Activated CD8-positive, alpha-beta T cell treated with anti-CD3 and anti-CD28 coated beads, Interleukin-2, amount 10 ng/mL, durations not matched to agents 7 days and 5 days (primary cell): ENCODE measurements at places on chromosomes 5 and 9.

DNA sequence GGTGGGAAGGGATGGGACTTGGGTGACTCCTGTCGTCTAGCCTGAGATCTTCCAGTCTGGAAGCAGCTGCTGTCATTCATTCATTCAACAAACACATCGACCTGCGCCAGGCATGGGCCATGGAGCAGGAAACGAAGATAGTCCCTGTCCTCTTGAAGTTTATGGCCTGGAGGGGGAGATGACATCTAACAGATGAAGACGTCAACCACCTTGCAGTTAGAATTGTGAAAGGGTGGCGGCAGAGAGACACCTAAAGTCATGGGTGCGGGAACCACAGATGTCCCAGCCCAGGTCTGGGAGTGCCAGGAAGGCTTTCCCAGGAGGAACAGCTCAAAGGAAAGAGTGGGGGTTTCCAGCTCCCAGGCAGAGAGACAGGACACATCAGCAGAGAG, 21.0 kb upstream of the IER5L start:
- DNase-seq = no peak

DNA sequence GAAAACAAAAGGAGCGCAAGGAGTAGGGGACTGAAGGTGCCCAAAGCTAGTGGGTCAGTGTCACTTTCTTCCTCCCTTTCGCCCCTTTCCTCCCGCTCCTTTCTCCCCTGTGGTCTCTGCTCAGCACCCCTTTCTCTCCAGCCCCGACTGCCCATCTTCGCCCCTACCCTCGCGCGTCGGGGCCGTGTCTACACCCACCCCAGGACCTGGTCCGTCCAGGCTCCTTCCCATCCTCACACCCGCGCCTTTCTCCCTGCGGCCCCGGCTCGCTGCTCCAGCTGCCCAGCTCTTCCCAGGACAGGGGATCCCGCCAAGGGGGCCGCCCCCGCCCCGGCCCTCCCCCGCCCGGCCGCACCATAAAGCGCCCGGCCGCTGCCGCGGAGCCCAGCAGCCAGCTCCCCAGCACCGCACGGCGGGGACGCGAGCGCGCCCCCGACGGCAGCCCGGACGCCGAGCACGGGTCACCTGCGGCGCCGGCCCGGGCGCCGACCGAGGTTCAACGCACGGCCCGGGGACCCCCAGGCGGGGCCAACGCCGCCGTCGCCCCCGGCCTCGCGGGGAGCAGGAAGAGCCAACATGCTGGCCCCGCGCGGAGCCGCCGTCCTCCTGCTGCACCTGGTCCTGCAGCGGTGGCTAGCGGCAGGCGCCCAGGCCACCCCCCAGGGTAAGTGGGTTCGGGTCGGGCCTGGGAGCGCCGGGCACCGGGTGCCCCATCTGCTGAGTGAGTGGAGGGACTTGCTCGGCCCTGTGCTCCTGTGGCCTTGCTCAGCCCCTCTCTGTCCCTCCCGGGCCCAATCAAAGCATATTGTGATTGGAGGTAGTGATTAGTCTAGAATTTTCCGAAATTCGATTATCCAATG, at the start of gene THBS4:
THBS4 (plus strand) TSS at position 387 of the 860 bp plus-strand sequence; CDS start at position 577, 190 bp downstream.
- DNase-seq = no peak

DNA sequence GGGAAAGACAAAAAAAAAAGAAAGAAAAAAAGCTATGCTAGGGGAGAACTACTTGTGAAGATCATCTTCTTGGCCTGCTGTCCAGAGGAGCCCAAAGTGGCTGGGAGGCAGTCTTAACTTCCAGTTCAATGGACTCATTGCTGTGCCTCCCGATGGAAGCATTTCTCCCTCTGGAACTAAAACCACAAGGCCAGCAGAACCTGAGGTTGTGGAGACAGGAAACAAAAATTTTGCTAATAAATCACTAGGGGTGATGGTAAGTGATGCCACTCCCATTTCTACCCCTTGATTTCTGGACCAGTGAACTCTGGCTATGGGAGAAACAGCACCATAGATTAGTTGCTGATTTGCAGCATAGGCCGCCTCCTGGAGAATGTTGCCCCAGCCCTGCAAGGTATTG, 123.4 kb upstream of the NFIL3 start:
- DNase-seq = no peak

DNA sequence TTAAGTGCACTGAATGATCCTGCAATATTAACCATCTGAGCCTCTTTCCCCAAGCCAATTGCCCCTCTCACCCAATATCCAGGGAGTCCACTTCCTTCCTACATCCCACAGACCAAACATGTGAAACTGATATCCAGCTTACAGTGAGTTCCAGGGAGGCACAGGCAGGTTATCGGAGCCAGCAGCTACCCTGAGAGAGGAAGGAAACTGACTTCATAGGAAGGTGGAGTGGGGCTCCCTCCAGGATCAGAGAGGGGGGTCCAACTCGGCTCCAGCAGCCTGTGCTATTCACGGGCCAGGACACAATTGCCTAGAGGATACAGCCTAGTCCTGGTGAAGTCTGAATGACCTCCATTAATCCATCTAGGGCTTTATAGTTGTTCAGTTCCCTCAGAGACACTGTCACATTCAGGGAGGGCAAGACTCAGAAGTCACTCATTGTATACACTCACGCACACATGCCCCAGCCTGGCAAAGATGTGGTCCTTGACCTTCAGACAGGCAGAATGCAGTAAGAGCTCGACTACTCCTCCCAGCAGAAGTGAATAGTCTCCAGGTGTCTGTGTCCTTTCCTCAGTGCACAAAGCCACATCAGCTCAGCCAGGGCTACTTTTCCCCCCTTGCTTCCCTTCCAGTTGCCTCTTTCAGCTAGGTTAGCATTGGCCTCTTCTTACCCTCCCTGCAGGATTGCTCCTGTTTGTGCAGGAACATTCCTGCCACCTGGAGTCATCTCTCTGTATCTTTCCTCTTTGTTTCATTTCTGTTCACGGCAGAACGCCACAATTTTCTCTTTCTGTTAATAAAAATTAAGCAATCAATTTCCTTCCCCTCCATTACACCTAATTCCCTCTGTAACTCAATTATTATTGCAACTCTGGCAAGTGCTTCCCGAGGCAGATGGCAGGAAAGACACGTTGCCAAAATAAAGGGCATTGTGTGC, 501.7 kb downstream of the ARHGEF28 start:
- DNase-seq = no peak

- no peak for DNase-seq
Observed at GRCh38 chr5:89582768-89583339, 699.9 kb upstream of the MEF2C start.

- DNase-seq = no peak
Observed at GRCh38 chr9:95092262-95093072, 225.0 kb downstream of the FANCC start.

DNA sequence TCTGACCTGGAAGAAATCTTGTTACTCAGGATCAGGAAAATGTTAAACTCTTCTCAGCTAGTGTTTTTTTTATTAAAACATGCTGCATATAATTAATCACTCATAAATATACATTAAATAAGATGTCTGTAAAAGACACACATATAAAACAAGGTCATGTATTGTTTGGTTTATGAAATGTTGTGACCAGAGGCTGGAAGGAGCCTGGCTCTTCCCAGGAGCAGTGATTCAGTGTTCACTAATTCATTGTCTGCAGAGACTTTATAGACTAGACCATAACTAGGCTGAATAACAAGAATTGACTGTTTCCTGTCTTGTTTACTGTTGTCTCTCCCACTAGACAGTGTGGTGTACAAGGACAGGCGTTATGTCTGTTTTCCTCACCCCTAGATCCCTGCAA, 49.1 kb upstream of the ANKRD55 start:
- DNase-seq = no peak

DNA sequence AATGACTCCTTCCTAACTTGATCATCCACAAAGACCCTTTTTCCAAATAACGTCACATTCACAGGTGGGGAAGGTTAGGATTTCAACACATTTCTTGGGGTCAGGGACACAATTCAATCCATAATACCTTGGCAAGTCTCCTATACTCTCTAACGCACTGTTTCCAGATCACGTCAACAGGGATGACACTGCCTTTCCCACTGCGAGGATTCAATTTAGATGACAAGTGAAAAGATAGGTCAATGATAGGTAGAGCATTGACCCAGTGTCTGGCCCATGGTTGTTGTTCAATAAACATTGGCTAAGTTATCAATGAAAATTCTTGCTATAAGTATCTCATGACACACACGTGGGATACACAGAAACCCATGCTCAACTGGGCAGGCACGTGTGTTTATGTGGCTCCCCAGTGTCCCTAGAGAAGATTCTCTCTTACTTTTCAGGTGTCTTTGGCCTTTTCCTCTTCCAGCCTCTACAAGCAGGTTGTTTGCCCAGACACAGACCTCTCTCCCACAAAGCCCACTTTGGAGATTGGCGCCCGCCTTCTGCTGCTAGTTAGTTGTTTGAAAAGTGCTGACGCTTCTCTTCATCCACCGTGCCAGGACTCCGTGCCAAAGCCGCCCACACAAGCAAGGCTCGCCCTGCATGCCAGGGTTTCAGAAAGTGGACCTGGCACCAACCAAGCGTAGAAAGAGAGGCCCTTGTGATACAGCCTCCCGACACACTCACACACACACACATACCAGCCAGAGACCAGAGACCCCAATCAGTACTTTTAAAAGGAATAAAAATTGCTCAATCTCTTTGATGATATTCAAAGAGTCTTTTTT, 594.5 kb downstream of the BNC2 start:
- no peak for DNase-seq

- no peak for DNase-seq
Observed at GRCh38 chr5:32100230-32100629, 73.9 kb downstream of the GOLPH3 start.

- DNase-seq = no peak
Observed at GRCh38 chr9:132774886-132775285, 103.2 kb downstream of the AK8 start.

GRCh38 chr9:123376218-123377071, 20.4 kb downstream of the CRB2 start:
- no peak for DNase-seq

GRCh38 chr5:66742083-66742895, 146.1 kb downstream of the MAST4 start:
- DNase-seq = no peak

DNA sequence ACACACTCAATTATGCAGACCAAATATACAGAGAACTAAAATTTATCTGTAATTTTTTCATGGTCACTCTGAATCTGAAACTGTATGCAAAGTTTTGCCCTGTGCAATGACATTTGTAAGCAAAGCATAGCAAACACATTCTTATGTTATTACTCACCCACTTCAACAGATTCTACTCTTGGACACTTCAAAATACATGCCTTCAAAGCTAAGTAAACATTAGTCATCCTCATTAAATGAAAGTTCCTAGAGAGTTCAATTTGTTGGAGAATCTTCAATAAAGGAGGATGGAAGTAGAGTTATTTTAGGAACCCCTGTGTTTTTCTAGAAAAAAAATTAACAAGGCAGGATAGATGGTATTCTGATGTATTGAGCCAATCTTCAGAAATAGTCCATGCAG, 639.7 kb upstream of the C9orf72 start:
- no peak for DNase-seq

DNA sequence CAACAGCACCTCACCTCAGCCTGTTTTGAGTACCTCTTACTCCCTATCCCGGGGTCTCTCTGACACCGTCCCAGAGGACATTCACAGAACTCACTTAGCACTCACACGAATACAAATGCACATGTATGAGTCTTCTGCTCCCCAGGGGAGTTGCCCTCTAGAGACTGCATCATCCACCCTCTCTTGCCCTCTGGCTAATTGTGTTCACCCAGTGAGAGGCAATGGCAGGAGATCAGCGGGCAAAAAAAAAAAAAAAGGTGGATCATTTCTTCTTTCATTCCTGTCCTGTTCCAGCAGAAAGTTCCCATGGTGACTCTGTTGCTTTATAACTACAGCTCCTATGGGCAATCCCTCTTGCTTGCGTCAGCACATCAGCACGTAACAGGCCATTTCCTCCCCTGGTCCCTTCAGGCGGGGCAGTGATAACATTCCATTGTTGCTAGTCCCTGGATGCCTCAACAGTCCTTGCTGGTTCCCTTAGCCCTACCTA, 23.5 kb upstream of the SNX2 start:
- no peak for DNase-seq

DNA sequence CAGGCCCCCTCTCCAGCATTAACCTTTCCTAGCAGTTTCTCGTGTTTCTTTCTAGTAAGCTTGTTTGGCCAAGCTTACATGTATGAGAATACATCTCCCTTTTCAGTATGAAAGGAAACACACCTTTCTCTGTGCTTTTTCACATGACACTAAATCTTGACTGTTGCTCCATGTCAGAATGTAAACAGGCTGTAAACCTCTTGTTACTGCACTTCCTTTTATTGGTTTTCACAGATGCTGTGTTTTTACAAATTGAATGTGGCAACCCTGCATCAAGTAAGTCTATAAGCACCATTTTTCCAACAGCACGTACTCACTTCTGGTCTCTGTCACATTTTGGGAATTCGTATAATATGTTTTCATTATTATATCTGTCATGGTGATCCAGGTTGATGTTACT, 2.2 kb upstream of the CANX start:
- no peak for DNase-seq

DNA sequence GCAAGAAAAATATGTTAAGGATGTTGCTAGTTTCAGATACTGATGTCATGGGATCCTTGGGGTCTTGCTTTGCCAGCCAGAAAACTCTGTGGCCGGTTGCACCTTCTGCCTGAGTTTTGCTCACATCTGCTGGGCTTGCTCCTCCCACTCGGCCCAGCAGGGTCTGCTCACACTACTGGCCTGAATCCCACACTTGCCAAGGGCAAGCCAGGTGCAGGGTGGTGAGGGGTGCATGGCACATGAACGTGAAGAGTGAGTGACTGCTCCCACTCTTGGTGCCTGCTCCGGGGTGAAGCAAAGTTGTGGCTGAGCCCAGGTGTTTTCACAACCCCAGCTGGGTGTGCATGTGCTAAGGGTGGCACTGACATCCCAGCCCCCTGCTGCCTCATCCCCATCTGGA, 83.1 kb upstream of the STARD4 start:
- no peak for DNase-seq

- no peak for DNase-seq
Observed at GRCh38 chr5:135242866-135243555, 156.0 kb downstream of the MACROH2A1 start.

- DNase-seq = no peak
Observed at GRCh38 chr9:16276866-16277265, 593.6 kb downstream of the BNC2 start.

- DNase-seq = no peak
Observed at GRCh38 chr9:117114768-117115167, 300.1 kb downstream of the ASTN2 start.

GRCh38 chr9:128099932-128100491, 27.5 kb downstream of the PTGES2 start:
- no peak for DNase-seq

GRCh38 chr9:72949244-72949582, 3.6 kb downstream of the ALDH1A1 start:
- DNase-seq = no peak

- DNase-seq = no peak
Observed at GRCh38 chr5:101783241-101784013, 512.7 kb downstream of the SLCO4C1 start.
